Fibroblast of the aortic adventitia (primary cell): ENCODE measurements at places on chromosomes 11 and 22. TPM values are rescaled to one million over a fixed set of nuclear protein-coding genes. Genes with fewer than 3 reads are reported as not detected.

Gene HBE1
- not detected in 2 replicates for total RNA-seq

Gene ARHGEF17
- total RNA-seq: 30.3 and 70.3 TPM in 2 replicates

Gene TH
- not detected in 2 replicates for total RNA-seq

Gene OR8A1
- not detected in 2 replicates for total RNA-seq

Gene PITPNB
- total RNA-seq: 22.1 and 26.8 TPM in 2 replicates
